ENCODE measurements at places on chromosomes 3 and 15.

- DNase-seq = no peak
Measured at GRCh38 chr15:94375997-94376396, 144.6 kb downstream of the MCTP2 start.

GRCh38 chr3:66565301-66565700 is 64.5 kb upstream of the LRIG1 start:
- DNase-seq = no peak

DNA sequence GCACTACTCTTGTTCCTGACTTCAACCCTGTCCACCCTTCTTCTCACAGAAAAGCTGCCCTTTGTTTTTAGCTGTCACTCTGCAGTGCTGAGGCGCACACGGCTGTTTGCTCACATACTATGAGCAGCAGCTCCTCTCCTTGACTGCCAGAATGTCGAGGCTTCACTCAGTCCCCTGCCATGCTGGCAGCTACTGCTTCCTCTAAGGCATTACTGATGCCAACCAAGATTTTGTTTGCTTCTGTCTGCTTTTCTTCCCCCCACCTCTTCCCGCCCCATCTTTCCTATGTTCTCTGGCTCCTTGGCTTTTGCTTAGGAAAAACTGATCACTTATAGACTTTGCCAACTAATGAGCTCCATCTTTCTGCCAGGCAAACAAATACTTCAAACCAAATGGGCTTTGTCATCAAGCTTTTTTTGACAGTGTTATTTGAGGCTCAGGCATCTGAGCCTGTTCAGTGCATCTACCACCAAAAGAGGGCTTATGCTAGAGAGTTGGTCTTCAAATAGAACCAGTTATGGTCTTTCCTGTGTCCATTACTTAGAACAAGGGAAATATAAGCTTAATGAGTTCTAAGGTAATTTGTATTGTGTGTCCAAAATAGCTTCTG is 81.0 kb downstream of the FBXL2 start:
- DNase-seq = no peak

- no peak for DNase-seq
Measured at GRCh38 chr3:65992106-65992505, 46.6 kb downstream of the MAGI1 start.

DNA sequence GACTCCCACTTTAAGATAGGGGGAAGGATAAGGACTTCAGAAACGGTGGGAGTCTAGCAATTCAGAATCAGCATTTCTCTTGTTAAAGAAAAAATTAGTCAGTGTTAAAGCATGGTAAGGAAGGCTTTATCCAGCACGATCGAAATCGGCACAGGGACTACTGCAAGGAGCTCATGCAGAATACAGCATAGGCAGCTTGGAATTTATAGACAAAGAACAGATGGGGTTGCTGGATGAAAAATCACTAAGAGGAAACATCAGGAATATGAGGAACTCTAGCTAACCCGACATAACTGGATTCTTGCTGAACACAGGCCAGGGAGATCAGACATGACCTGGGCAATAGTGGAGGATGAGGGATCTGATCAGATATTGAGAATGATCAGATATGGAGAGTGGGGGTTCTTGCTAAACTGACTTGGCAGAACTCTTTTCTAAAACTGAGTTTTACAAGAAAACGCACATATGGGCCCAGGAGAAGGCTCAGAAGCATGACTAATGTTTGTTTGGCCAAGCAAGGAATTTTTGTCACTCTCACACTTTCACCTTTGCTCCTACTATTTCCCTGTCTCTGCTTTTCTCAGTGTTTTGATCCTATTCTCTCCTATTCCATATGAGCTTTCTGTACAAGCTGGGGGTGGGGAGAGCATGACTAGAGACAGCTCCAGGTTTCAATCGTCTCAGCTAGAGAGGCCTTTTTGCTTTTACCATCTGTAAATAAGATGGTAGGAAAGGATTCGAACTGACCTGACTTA is 3.9 kb upstream of the PLCH1 start:
- DNase-seq = no peak

- no peak for DNase-seq
Measured at GRCh38 chr3:183725387-183725786, 27.8 kb downstream of the YEATS2 start.

DNA sequence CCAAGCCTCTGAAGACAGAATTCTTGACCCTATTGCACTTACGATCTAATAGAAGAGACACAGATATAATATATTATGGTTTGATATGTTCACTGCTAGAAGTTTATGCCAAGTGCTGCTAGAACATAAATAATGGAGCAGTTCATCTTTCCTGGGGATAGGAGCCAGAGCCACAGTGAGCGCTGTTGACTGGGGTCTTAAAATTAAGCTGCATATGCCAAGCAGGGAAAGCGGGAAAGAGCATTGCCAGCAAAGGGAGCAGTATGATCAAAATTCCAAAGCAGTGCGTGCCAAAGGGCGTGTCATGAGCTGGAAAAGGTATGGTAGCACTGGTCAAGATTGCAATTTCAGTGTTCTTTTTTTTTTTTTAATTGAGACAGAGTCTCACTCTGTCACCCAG is 49.1 kb upstream of the ABHD2 start:
- DNase-seq = no peak

DNA sequence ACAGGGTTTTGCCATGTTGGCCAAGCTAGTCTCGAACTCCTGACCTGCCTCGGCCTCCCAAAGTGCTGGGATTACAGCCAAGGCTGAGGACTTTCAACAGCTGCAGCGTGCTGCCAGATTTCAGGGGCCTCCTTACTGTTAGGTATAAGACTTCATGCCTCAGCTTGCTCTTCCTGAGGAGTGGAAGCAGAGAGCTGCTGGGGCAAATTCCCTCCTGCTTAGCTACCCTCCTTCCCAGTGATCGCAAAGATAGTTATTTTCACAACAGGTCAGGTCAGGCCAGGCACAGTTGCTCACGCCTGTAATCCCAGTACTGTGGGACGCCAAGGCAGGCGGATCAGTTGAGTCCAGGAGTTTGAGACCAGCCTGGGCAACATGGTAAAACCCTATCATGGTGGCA is 2.6 kb upstream of the CPNE9 start:
- DNase-seq = no peak

GRCh38 chr3:144810160-144810559 is 838.5 kb downstream of the DIPK2A start:
- DNase-seq = no peak

GRCh38 chr15:79170256-79170664 is 79.7 kb upstream of the RASGRF1 start:
- no peak for DNase-seq

DNA sequence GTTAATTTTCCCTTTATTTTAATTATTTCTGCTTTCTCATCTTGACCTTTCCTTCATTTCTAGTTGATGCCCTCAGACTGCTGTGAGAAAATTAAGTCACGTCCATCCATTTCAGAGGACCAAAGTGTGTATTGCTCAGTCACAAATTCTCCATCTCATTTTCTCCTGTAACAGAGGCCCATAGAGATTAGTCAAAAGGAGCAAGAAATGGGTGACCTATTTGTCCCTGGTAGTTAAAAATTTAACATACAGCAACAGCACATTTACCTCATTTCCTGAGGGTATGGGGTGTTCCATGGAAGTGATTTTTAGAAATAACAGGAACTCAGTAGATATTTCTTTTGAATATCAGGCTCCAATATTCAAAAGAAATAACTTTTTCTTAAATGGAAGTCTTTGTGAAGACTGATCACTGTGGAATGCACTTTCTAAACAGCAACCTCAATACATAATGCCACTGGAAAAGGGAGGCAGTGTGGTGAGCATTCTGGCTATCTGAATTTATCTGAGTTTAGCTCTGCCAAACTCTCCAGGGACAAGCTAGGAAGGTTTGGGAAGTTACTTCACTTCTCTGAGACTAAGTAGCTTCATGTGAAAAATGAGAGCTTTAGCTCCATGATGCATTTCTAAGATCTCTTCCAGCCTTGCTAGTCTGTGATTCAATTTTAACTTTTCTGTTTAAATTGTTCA is 808.2 kb downstream of the SQOR start:
- no peak for DNase-seq

All from esophagus squamous epithelium (tissue), 5 donors.